Epithelial cell of esophagus (primary cell): ENCODE measurements at places on chromosomes 2 and 18.

DNA sequence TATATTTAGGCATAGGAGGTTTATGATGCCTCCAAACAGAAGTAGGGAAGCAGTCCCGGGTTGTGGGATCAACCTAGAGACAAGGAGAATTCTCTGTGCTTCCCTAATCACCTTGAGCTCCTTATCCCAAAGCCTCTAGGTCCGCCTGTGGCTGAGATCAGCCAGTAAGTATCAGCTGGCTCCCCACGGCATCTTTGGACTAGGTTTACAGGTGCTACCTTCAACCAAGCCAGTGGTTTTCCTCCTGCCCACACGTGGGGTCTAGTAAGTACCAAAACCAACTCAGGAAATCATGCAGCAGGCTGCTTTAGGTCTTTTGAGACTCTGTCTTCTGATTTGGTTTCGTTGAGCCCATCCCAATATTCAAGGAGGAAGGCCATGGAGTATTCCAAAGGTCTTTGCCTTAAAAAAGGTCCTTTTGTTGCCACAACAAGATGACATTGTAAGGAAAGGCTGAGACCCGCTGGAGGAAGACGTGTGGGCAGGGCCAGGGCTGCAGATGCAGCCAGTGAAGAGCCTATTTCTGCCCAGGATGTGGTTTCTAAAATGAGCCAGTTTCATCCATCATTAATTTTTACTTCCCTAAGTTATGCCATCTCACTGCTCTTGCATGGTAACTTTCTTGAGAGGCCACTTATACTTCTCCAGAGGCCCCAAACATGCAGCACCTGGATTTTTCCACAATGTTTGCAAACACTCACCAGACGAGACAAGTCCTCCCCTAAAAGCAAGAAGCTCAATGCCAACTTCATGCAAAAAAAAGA lies 248.7 kb downstream of the RNF152 start:
- no peak for DNase-seq

DNA sequence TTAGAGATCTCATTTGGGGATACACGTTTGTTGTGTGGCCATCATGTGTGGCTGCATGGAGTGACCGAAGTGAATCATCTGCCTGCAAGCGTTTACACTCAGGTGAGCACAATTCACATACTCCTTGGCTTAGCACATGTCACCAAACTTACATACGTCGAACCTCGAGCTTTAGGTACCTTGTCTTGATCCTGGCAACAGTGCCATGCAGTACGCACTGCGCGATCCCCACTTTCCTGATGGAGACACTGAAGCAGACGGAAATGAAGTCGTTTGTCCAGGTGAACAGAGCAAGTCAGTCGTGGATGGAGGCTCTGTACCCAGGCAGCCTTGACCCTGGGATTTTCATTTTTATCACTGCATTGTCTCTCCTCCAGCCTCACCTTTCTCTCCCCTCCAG lies 32.3 kb downstream of the KLHL29 start:
- no peak for DNase-seq

GRCh38 chr2:200713704-200714064 lies 98.0 kb upstream of the BZW1 start:
- no peak for DNase-seq

GRCh38 chr2:240737958-240738357 lies 46.3 kb downstream of the AQP12A start:
- DNase-seq = no peak

- DNase-seq = no peak
Observed at GRCh38 chr2:241941691-241942301, 72.3 kb downstream of the RTP5 start.

- DNase-seq = no peak
Observed at GRCh38 chr2:5026571-5027234, 665.5 kb upstream of the SOX11 start.
